ENCODE measurements at places on chromosomes 12 and 14.

GRCh38 chr14:89137526-89138163, 279.4 kb downstream of the FOXN3 start:
- DNase-seq: no peak

GRCh38 chr14:103727313-103727980, 11.8 kb downstream of the ZFYVE21 start:
- no peak for DNase-seq

DNA sequence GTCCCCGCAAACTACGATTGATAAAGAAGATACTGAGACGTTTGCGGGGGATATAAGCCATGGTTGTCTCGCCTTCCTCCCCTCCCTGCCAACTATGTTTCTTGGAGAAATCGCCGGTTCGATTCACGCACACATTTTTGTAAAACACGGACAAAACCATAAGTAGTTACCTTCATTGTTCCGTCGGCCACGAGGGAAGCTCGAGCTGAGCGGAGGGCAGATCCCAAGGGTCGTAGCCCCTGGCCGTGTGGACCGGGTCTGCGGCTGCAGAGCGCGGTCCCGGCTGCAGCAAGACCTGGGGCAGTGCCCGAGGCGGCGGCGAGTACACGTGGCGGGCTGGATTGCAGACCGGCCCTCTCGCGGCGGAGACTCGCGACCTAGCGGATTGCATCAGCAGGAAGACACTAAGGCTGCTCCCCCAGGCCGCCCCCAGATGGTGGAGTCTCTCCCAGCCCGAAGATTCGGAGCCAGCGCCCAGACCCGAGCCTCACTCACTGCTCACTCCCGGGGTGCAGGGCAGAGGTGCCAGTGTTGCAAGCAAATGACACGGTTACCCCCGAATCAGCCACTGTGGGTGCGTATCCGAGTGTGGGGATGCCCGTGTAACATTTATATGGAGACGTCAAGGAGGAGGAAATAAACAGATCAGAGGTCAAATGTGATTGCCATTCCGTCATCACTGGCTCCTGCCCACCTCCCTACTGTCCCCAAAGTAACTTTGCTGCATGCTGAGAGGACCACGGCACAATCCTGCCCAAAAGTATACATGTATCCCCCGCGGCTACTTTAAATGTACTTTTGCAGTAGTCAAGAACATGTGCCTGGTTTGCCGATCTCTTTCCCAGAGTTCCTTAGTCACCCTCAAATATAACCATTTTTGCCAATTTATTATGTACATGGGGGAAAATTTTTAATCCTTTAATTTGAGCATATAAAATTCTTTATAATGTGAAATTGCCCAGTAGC, at the start of gene BCAT1:
TSS of gene BCAT1 (minus strand) at position 345 of the 966 bp plus-strand sequence. CDS start at position 176, 169 bp downstream.
- DNase-seq: peak; percentile 84

GRCh38 chr12:58939399-58940100, 19.2 kb upstream of the LRIG3 start:
- no peak for DNase-seq

DNA sequence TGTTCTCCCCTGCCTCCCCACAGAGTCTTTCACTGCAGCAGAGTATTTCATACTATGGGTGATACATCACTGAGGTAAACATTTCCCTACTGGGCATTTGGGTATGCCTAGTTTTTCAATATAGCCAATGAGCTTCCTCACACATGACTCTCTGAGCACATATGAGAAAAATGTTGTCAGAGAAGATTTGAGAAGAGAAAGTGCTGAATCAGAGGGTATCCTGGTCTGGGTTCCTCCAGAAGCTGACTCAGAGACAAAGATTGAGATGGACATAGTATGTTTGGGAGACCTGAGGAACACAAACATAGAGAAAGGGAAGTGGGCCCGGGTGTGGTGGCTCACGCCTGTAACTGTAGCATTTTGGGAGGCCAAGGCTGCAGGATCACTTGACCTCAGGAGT, 12.6 kb downstream of the SLC8B1 start:
- DNase-seq: no peak

DNA sequence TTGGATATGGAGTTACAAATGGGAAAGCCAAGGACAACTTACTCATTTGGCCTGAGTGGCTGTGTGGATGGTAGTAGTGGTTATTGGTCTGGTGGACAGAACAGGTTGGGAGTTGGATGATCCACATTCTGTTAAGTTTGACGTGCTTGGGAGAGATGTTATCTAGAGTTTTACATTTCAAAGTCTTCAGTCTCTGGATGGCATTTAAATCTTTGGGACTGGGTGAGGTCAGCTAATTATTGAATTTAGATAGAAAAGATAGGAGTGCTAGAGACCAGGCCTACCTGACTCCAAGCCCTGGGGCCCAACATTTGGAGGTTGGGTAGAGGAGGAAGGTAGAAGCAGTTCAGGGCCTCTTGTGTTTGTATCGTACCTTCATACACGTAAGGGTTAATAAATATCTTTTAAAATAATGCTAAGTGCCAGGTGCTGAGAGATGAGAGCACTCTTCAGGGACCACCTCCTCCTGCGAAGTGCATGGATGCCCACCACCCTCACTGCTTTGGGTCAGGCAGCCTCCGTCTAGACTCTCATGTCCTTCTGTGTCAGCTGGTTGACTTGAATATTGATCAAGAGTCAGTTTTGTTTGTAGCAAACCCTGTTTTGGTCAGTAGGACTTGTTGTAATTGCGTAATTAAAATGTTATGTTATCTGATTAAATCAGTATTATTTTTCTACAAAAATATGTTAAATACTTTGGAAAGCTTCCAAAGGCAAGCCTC, 460.4 kb upstream of the RGS6 start:
- no peak for DNase-seq

DNA sequence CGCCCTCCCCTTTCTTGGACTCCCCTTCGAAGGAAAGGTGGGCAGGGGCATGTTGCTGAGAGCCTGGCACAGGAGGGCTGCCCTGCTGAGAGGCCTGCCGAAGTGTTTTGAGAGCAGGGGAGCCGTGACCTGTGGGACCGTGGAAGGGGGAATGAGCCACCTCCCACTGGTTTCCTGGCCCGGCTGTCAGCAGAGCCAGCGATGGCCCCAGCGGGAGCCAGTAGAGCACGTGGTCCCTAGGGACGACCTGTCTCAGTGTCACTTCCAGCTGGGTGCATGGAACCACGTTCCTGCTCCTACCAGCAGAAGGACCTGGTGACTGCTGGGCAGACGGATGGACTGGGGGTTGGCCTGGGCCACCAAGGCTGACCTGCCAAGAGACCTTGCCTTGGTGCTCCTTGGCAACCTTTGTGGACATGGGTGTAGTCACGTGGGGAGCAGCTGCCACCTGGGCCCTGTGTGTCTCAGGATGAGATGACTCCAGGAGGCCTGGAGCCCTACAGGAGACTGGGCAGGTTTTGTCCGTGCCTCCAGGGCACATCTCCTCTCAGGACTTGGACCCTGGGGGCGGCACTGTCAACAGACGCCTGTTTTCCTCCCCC, 34.6 kb downstream of the BEGAIN start:
- no peak for DNase-seq

- no peak for DNase-seq
Measured at GRCh38 chr14:92404018-92404417, 81.1 kb downstream of the SLC24A4 start.

GRCh38 chr12:67964456-67964855, 24.8 kb upstream of the IFNG-AS1 start:
- no peak for DNase-seq

DNA sequence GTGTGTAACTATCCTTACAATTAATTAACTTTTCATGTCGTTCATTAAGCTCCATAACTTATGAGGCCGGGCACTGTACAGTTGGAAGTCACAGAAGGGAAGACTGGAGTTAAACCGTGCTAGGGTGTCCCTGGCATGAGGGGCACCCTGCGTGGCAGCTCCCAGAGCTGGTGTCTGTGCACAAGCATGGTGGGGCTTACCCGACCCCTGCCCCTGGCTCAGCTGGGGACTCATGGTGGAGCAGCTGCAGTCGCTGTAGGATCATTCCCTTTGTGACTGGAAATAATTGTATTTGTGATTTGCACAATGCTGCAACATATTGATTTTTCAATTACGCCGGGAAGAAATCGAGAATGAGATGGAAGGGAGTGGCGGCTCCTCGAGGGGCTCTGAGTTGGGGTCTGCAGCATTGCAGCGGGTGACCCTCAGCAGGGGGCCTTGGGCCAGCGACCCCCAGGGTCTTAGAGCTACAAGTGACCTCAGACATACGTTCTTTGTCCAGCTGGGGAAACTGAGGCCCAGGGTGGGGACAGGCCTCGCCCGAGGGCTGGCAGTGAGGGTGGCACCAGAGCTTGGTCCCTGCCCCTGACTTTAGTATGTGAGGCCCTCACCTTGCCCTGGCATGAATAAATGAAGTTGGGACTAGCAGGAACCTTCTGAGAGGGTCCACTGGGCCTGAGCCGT, 125.4 kb downstream of the KIF26A start:
- DNase-seq: peak; percentile 8

GRCh38 chr14:104333646-104334423, 195.4 kb downstream of the KIF26A start:
- DNase-seq: no peak

- DNase-seq: no peak
Measured at GRCh38 chr14:35353409-35354172, 51.0 kb downstream of the NFKBIA start.

DNA sequence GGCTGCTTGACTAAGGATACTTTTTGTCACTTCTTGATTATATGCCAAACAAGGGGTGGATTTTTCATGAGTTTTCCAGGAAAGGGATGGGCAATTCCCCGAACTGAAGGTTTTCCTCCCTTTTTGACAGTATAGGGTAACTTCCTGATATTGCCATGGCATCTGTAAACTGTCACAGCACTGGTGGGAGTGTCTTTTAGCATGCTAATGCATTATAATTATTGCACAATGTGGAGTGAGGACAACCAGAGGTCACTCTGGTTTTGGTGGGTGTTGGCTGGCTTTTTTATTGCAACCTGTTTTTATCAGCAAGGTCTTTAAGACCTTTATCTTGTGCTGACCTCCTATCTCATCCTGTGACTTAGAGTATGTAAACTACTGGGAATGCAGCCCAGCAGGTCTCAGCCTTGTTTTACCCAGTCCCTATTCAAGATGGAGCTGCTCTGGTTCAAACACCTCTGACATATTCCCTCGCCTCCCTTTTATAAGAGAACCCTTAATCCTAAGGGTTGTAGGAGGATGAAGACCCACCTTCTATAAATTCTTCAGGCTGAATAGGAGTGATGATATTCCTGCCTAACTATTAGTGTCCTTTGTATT, 471.2 kb downstream of the ATP23 start:
- DNase-seq: no peak

DNA sequence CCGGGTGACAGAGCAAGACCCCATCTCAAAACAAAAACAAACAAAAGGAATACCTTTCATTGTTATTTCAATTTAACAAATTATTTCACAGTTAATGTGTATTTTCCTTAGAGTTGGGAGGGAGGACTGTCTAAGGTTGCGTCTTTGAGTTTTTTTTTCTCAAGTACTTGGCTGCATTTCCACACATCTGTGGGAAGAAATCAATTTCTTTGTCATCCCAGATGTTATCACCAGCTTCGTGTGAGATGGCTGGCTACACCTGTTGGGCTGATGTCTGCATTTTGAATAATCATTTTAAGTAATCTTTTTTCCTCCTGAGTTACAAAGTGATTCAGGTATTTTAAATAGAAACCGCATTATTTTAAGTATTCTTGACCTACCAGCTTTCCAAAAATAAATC, 59.4 kb downstream of the EML1 start:
- no peak for DNase-seq

DNA sequence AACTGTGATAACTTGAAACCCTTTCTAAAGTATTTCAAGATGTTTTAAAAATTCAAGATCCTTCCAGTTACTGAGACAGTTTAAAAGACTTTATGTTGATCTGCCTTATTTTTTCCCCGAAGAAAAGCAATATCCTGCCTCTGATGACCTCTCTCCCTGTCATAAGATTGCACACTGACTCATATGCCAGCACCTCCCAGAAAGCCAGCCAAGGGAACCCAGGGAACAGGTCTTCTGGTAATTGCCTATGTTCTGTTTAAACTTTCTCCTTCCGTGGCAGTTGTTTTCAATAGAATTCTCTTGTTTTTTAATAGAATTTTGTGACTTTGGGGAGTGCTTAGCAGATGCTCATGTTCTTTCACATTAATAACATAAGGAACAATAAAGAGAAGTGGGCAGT, 300.2 kb upstream of the PRKD1 start:
- no peak for DNase-seq

DNA sequence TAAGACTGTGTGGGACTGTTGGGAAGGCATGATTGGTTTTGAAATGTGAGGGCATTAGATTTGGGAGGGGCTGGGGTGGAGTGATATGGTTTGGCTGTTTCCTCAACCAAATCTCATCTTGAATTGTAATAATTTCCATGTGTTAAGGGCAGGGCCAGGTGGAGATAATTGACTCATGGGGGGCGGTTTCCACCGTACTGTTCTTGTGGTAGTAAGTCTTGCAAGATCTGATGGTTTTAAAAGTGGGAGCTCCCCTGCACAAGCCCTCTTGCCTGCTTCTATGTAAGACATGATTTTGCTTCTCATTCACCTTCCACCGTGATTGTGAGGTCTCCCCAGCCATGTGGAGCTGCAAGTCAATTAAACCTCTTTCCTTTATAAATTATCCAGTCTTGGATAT, 76.6 kb upstream of the PPFIA2 start:
- DNase-seq: no peak

DNA sequence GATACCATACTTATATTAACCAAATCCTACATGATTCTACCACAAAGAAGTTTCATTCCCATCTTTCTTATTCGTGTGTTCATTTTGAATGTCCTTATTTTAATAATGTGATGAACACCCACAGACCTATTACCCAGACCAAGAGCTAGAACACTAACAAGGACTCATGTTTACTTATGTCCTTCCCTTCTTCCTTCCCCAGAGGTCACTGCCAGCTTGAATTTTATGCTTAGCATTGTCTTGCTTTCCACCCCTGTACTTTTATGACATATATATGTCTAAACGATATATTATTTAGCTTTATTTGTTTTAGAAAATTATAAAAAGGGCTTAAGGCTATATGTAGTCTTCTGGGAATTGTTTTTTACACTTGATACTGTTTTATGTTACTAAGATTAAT, 238.6 kb downstream of the LRIG3 start:
- DNase-seq: no peak

DNA sequence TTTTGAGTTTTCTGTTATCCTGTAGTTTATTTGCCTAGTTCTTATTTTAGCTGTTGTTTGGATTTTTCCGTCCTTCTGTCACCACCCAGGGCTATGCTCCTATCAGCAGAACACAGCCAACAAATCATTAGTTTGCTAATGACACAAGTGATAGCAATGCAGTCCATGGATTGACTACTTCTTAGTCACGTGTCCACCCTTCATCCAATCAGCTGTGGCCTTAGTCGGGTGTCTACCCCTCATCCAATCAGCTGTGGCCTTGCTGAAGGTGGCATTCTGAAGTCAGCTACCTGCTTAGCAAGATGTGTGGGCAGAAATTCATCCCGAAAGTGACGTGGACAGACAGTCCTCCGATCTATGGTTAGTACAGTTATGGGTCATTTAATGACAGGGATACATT, 182.3 kb downstream of the GALC start:
- no peak for DNase-seq

DNA sequence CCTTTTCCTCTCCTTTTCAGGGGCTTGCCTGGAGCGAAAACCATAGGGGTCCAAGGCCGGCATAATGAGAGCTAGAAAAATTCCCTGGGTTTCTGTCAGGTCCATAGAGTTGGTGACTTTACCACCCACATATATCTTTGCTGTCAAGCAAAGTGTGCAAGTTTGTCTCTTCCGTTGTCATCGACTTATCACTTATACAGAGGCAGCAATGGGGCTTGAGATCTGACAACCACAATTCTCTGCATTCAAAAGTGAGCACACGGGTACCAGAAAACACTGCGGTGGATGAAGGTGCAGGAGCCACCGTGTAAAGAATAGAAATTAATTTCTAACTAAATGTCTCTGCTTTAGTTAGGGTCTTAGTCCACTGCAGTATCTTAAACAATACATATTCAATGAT, 162.3 kb downstream of the DAD1 start:
- DNase-seq: no peak
